ENCODE measurements at places on chromosomes 1 and 21. TPM values are rescaled to one million over a fixed set of nuclear protein-coding genes. Genes with fewer than 3 reads are reported as not detected.
A peak's percentile ranks its signal among the peaks of the same experiment; 100 is the strongest.

DNA sequence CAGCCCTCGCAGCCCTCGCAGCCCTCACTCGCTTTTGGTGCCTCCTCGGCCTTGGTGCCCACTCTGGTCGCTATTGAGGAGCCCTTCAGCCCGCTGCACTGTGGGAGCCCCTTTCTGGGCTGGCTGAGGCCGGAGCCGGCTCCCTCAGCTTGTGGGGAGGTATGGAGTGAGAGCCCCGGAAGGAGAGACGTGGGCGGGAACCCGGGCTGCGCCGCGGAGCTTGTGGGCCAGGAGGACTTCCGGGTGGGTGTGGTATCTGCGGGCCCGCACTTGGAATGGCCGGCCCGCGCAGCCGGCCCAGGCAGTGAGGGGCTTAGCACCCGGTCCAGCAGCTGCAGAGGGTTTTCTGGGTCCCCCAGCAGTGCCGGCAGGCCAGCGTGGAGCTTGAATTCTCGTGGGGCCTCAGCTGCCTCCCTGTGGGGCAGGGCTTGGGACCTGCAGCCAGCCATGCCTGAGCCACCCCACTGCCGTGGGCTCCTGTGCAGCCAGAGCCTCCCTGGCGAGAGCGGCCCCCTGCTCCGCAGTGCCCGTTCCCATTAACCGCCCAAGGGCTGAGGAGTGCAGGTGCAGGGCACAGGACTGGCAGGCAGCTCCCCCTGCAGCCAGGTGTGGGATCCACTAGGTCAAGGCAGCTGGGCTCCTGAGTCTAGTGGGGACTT is 9.9 kb upstream of the CFHR2 start:
- no peak overlapping the region for H3K4me3 ChIP-seq
- no peaks in the 10 kb centered on the region for H3K36me3 ChIP-seq
- H3K4me1 ChIP-seq = no peaks in the 10 kb centered on the region
- H3K27me3 ChIP-seq = no peaks in the 10 kb centered on the region
- no peak for DNase-seq
- H3K27ac ChIP-seq = no peak overlapping the region

GRCh38 chr1:170415710-170416372 is 116.1 kb upstream of the GORAB start:
- peak overlapping the region; percentile 4 for H3K27ac ChIP-seq
- H3K4me3 ChIP-seq = no peak overlapping the region
- no peaks in the 10 kb centered on the region for H3K36me3 ChIP-seq
- no peak for DNase-seq
- H3K4me1 ChIP-seq = peaks cover 23% of the 10 kb centered on the region

GRCh38 chr1:182317611-182318161 is 73.9 kb downstream of the GLUL start:
- DNase-seq = no peak
- H3K27me3 ChIP-seq = no peaks in the 10 kb centered on the region
- peak overlapping the region; percentile 21 for H3K27ac ChIP-seq
- no peaks in the 10 kb centered on the region for H3K36me3 ChIP-seq

Gene KIF26B
- 2.3 TPM for total RNA-seq

- H3K27ac ChIP-seq = no peak overlapping the region
- DNase-seq = no peak
- peaks cover 7% of the 10 kb centered on the region for H3K36me3 ChIP-seq
These were observed 48.4 kb downstream of the TRMT1L start for GRCh38 chr1:185108321-185108720.

GRCh38 chr1:234589064-234589800 is 20.7 kb downstream of the IRF2BP2 start:
- DNase-seq = no peak
- H3K27me3 ChIP-seq = no peaks in the 10 kb centered on the region
- peaks cover 30% of the 10 kb centered on the region for H3K4me1 ChIP-seq

Gene ABCA4
- total RNA-seq = 0.14 TPM

DNA sequence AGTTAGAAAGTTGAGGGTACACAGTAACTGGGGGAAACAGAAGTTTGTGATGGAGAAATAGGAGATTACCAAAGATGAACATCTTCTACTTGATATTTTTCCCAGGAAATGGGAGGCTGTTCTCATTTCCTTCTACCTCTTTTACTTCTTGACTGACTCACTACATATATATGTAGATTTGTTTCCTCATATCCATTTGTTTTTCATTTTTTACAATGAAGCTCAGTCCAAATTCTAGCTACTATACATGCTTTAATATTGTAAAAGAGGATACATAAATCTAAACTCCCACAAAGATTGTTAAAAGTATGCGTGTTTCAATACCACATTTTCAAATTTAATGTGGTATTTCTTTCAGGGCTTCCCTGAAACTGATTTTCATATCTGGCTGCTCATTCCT is 366.6 kb upstream of the NCAM2 start:
- H3K27me3 ChIP-seq = no peaks in the 10 kb centered on the region
- H3K27ac ChIP-seq = no peak overlapping the region
- H3K4me1 ChIP-seq = no peaks in the 10 kb centered on the region
- H3K4me3 ChIP-seq = no peak overlapping the region
- H3K36me3 ChIP-seq = no peaks in the 10 kb centered on the region
- no peak for DNase-seq

GRCh38 chr1:116573431-116574095 is 2.7 kb upstream of the CD58 start:
- no peak overlapping the region for H3K27ac ChIP-seq
- no peaks in the 10 kb centered on the region for H3K4me1 ChIP-seq
- no peak overlapping the region for H3K4me3 ChIP-seq
- DNase-seq = no peak
- H3K27me3 ChIP-seq = no peaks in the 10 kb centered on the region

Gene KMO
- total RNA-seq = 0.36 TPM

- H3K4me3 ChIP-seq = no peak overlapping the region
- no peaks in the 10 kb centered on the region for H3K36me3 ChIP-seq
- no peak overlapping the region for H3K27ac ChIP-seq
- no peak for DNase-seq
- H3K27me3 ChIP-seq = no peaks in the 10 kb centered on the region
These were observed 174.8 kb downstream of the LTN1 start for GRCh38 chr21:28817871-28818270.

DNA sequence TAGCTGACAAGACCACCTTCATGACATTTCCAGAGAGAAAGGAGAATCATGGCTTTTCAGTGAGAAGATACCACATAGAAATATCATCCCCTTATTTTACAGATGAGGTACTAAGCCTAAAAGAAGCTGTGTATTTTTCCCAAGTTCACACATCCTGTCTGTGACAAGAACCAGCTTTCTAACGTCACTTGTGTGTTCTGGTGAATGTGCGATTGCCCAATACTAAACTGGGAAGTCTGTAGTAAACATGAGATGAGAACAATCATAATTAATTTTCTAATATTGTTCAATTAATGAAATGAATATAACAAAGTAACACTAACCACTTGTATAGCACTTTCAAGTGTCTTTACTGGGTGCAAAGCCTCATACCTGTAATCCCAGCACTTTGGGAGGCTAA is 46.0 kb downstream of the PTGER3 start:
- DNase-seq = no peak
- H3K36me3 ChIP-seq = no peaks in the 10 kb centered on the region
- no peak overlapping the region for H3K4me3 ChIP-seq
- H3K27ac ChIP-seq = no peak overlapping the region

DNA sequence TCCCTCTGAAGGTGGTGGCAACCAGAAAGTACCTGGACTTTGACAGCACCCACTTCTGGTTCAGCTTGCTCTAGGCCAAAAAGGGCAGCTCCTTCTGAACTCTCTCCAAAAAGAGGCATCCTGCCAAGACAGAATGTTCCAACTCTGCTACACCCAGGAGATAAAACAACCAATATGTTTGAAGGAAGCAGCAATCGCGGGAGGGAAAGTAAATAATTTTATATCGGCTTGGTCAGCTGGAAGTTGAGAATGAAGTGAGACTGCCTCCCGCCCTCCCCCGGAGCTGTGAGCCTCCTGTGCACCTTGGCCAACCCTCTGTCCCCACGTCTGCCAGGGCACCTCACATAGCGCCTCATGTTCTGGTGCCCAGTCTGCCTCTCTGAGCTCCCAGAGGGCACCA is 130.3 kb upstream of the ATP1A1 start:
- H3K27me3 ChIP-seq = no peaks in the 10 kb centered on the region
- H3K36me3 ChIP-seq = no peaks in the 10 kb centered on the region
- no peak overlapping the region for H3K4me3 ChIP-seq

Gene KAZN
- 5.7 TPM for total RNA-seq

GRCh38 chr1:165424454-165425216 is 20.3 kb downstream of the RXRG start:
- H3K4me3 ChIP-seq = peak overlapping the region; percentile 17
- no peaks in the 10 kb centered on the region for H3K36me3 ChIP-seq
- H3K4me1 ChIP-seq = no peaks in the 10 kb centered on the region
- no peaks in the 10 kb centered on the region for H3K27me3 ChIP-seq
- H3K27ac ChIP-seq = peak overlapping the region; percentile 59
- no peak for DNase-seq

Gene C1QTNF12
- total RNA-seq = 1.9 TPM

Gene RAB25
- not detected for total RNA-seq

DNA sequence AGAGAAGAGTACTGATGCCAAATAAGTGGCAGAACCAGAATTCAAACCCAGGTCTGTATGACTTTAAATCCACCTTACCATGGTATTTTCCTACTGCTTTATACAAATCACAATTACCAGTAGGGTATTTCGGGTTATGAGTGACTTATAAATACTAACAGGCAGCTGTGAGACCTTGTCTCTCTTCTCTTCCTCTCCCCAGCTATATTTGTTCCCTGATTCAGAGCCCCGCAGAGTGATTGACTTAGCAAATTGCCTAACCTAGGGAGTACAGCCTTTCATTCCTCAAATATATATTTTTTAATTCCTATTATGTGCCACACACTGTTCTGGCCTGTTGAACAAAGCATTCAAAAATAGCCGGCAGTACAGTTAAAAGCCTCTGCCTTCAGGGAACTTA is 168.0 kb downstream of the CLEC20A start:
- DNase-seq = no peak
- H3K27me3 ChIP-seq = no peaks in the 10 kb centered on the region
- H3K4me1 ChIP-seq = peaks cover 30% of the 10 kb centered on the region
- H3K27ac ChIP-seq = no peak overlapping the region

DNA sequence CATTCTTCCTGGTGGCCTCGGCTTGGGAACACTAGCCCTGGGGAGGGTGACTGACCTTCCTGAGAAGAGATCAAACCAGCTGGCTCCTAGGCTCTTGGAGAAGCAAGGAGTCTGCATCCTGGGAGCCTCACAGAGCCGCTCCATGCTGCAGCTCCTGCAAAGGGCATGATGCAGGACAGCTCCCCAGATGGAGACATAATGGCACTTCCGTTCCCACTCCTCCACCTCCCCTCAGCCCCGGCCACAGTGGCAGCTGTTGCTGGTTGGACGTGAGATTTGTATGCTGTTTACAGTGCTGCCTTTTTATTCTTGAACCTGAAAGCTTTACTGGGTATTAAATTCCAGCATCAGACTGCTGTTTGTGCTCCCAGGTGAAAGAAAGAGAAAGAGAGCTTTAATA is 83.7 kb upstream of the CTTNBP2NL start:
- H3K4me3 ChIP-seq = no peak overlapping the region
- H3K36me3 ChIP-seq = no peaks in the 10 kb centered on the region
- no peaks in the 10 kb centered on the region for H3K4me1 ChIP-seq

Gene TRIM63
- not detected for total RNA-seq

Gene OR2L5
- not detected for total RNA-seq

Gene VHLL
- total RNA-seq = not detected

- no peaks in the 10 kb centered on the region for H3K27me3 ChIP-seq
- H3K27ac ChIP-seq = no peak overlapping the region
- DNase-seq = no peak
These were observed 133.2 kb upstream of the KCNJ15 start for GRCh38 chr21:38123626-38124025.

DNA sequence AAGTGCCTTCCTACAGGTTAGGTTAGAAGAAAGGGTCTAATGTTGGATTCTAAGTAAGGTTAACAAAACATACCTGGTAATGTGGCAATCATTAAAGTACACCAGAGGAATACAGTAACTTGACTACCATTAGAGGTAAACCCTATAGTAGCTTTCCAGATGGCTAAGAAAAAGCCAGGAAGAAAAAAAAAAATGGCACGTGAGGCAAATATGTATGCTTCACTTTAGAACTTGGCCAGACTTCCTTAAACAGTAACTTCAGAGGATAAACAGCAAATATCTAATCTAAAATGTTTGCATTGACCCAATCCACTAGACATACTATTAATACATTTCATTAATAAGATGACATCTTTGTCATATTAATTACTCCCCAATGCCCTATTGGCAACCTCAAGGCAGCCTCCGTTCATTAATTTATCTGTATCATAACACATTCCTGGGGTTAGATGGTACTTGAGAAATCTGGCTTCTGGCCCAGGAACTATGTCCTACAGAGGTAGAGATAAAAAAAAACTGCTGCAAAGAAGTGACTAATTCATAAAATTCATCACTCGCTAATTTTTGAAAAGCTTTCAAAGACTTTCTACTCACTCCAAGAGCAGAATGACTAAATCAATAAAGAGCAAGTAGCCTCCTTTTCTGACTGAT is 5.8 kb downstream of the DCAF8 start:
- no peaks in the 10 kb centered on the region for H3K36me3 ChIP-seq
- peaks cover 64% of the 10 kb centered on the region for H3K4me1 ChIP-seq
- H3K27ac ChIP-seq = peak overlapping the region; percentile 63

DNA sequence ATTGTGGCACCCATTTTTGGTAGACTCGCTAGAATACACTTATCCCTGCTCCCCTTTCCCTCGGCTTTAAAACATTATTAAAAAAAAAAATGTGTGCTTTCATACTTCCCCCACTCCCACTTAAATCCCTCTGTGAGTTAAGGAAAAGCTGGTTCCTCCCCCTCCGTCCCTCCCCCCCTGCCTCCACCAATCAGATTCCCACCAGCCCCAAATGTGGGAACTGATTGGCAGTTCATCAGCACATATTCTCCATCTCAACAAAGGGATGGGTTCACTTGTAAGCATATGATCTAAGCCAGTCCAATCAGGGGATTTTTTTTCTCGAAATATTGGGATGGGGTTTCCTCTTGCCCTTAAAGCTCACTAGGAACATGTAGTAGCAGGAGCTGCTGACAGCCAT is 10.8 kb upstream of the FYB2 start:
- no peak overlapping the region for H3K27ac ChIP-seq
- no peaks in the 10 kb centered on the region for H3K36me3 ChIP-seq
- no peak overlapping the region for H3K4me3 ChIP-seq
- no peaks in the 10 kb centered on the region for H3K4me1 ChIP-seq
- no peaks in the 10 kb centered on the region for H3K27me3 ChIP-seq
- no peak for DNase-seq

- no peak overlapping the region for H3K4me3 ChIP-seq
- no peak overlapping the region for H3K27ac ChIP-seq
- DNase-seq = no peak
- H3K36me3 ChIP-seq = no peaks in the 10 kb centered on the region
These were observed 241.8 kb downstream of the TRABD2B start for GRCh38 chr1:47755101-47755990.

- peak overlapping the region; percentile 4 for H3K27ac ChIP-seq
- H3K36me3 ChIP-seq = no peaks in the 10 kb centered on the region
- DNase-seq = no peak
These were observed 4.9 kb downstream of the TNFRSF25 start for GRCh38 chr1:6461051-6461530.

- no peak overlapping the region for H3K27ac ChIP-seq
- no peak for DNase-seq
- no peaks in the 10 kb centered on the region for H3K4me1 ChIP-seq
- H3K4me3 ChIP-seq = no peak overlapping the region
- no peaks in the 10 kb centered on the region for H3K36me3 ChIP-seq
These were observed 230.6 kb downstream of the TNR start for GRCh38 chr1:175512637-175513412.

GRCh38 chr1:151828921-151829320 is 2.7 kb downstream of the RORC start:
- H3K27ac ChIP-seq = no peak overlapping the region
- no peak overlapping the region for H3K4me3 ChIP-seq
- H3K27me3 ChIP-seq = peaks cover 5% of the 10 kb centered on the region
- no peaks in the 10 kb centered on the region for H3K36me3 ChIP-seq
- peaks cover 9% of the 10 kb centered on the region for H3K4me1 ChIP-seq

Measured in sigmoid colon (tissue), 7 donors.